ENCODE measurements at places on chromosomes 3 and 15.

DNA sequence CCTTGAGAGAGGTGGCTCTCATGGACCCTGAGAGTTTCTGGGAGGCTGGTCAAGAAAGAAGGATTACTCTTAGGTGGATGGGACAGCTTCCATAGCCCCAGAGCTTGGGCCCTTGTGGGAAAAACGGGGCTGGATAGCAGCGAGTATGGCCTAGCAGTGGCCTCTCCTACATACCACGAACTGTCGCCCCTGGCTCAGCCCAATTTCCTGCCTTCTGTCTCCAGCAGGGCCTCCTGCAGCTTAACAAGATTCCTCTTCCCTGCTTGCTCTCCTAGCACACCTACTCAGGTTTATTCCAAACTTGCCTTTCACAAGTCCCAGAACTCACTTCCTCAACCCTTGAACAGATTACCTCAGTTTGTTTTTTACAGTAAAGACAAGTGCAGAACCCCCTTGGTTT, 139.7 kb upstream of the TPM1 start:
- DNase-seq = no peak

- DNase-seq = no peak
These were observed 11.3 kb downstream of the RAB8B start for GRCh38 chr15:63200464-63201249.

GRCh38 chr3:63338351-63338750, 60.2 kb downstream of the SYNPR start:
- DNase-seq = no peak

DNA sequence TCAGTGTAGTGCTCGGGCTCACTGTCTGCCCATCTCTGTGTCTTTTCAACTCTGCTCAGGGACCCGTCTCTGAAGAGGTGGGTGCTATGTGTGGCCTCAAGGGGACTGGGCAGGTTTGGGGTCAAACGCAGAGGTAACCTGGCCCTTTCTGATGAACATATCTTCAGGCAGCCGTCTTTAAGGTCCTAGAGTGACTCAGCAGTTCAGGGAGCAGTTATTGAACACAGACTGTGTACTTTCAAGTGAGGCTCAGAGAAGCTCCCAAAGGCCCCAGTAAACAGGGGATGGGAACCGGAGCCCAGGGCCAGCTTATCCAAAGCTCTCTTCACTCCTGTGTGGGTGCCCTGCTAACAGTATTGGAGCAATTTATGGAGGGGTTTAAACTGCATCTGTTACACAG, 73.1 kb downstream of the WDR76 start:
- DNase-seq = no peak

DNA sequence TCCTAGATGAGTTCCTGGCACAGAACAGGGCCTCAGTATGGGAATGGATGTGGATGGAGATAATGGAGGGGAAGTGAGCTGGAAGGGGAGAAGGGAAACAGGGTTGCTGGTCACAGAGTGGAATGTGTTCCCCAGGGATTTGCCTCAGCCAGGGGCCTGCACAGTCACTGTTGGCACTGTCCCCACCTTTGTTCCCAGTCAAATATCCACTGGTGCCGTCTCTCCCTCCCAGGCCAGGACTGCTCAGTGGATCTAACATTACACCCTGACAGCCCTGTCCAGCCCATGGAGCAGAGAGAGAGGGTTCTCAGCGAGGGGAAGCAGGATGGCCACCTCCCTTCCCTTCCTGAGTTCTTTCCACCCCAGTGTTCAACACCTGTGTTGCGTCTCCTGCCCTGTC, 1.5 kb upstream of the PPP1R2 start:
- no peak for DNase-seq

- no peak for DNase-seq
These were observed 208.9 kb upstream of the TLE3 start for GRCh38 chr15:70306582-70306981.

DNA sequence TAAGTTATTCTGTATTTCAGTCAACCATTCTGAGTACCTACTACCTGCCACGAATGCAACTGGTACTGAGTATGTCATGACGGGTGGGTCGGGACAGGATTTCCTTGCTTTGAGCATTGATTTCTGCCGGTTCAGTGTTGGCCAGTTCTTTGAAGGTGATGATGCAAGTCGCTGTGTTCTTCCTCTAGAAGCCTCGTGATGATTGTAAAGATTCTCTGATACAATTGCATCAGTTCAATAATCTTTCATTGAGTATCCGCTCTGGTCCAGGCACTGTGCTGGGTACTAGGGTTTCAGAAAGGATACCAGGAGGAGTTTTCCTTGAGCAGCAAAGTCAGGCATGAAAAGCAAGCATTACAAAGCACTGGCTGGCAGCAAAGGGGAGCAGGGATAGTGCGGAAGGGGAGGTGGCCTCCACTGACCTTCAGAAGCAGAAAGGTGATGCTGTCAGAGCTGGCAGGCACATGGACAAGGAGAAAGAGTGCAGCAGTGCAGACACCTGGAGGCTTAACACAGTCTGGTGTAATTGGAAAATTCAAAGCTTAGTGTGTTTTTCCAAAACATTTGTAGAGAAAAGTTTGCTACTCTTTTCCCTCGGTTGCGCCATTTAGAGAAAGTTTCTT, 100.1 kb downstream of the RPL39L start:
- no peak for DNase-seq

DNA sequence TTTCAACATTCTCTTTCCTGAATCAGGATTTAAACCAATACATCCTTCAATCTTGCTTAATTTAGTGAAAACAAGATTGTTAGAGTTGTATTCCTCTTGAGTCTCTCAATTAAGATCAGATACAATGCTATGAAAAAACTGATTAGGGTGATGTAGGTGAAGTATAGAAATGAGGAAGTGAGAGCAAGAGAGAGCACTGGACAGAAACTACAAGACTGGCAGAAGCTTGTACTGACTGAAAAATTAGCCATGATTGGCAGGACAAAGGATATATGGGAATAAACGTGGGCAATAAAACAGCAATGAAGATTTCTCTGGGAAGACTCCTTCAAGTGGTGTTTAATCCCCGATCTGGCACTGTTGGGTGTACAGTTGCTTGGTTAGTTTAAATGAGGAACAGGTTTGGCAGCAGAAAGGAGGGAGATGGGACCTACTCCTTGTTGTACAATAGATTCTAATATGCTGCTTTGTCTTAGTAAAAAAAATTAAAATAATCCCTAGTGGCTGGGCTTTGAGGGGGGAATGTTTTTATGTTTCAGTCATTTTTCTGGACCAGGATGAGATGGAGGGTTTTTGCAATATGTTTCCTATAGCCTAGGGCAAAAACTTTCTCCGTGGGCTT, 252.7 kb downstream of the SLC9A9 start:
- DNase-seq = no peak

- no peak for DNase-seq
These were observed 25.7 kb downstream of the TYRO3 start for GRCh38 chr15:41584636-41585126.

GRCh38 chr3:146359841-146360240, 108.9 kb upstream of the PLSCR4 start:
- DNase-seq = no peak

DNA sequence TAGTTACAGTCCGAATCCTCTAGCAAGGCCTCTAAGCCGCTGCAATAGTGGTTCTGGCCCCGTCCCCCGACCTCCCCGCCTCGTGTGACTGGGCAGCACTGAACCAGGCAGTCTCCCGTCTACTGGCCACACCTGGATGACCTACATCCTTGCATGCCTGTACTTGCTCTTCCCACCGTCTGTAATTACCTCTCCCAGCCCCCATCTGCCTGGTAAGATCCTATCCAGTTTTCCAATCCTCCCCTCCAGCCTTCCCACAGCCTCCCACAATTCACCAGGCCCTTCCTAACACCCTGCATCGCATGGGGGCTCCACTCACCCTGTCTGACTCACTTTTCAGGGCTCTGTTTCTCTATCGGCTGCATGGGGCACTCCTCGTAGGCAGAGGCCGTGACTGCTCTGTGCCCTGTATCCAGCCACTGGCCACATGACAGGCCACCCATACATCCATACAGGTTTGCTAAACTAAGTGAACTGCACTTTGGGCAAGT, 32.8 kb downstream of the XXYLT1 start:
- no peak for DNase-seq

DNA sequence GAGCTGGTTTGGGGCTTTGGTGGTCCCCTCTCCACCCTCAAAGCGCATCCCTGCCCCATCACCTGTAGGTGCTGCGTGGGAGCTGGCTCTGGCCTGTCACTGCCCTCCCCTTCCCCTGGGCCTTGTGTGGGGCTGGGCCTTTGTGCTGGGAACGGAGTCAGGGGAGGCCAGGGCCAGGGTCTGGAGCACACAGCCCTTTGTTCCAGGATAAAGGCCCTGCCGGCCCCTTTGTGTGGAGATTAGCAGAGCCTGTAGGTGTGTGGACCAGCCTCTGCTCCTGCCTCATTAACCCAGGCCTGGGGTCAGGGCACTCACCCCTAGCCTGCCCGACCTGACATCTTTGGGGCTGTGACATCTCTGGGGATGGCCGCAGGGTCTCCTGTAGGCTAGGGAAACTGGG, 8.9 kb downstream of the EPHB3 start:
- DNase-seq = no peak

- DNase-seq = no peak
These were observed 6.4 kb downstream of the TMEM207 start for GRCh38 chr3:190443257-190443656.

- DNase-seq = no peak
These were observed 332.6 kb upstream of the KCNMB2 start for GRCh38 chr3:178203650-178204049.

GRCh38 chr3:133940536-133940935, 44.9 kb upstream of the RAB6B start:
- no peak for DNase-seq

DNA sequence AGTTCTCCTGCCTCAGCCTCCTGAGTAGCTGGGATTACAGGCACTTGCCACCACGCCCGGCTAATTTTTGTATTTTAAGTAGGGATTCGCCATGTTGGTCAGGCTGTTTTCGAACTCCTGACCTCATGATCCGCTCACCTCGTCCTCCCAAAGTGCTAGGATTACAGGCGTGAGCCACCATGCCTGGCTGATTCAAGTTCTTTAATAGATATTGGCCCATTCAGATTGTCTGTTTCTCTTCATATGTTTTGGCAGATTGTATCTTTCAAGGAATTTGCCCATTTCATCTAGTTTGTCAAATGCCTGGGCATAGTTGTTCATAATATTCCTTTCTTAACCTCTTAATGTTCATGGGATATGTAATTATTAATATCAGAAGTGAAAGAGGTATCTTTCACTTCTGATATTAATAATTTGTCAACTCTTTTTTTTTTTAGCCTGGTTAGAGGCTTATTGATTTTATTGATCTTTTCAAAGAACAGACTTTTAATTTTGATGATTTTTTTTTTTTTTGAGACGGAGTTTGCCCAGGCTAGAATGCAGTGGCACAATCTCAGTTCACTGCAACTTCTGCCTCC, 40.2 kb upstream of the ZFAND6 start:
- no peak for DNase-seq

- no peak for DNase-seq
These were observed 10.7 kb downstream of the LRTM1 start for GRCh38 chr3:54917174-54917573.

DNA sequence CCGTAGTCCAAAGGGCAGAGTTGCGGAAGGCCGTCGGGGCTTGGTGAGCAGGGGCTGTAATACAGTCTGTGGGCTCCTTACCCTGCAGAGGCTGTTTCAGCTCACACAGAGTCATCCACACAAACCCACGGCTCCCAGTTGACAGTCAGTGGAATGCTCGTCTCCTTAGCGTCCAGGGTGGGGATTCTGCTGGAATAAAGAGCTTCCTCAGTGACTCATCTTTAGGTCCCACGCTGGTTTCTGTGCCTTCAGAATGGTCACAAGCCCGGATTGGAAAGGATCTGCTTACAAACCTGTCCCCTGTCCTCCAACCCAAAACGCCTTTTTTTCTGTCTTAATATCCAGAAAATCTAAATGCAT, 201.3 kb upstream of the TPM1 start:
- no peak for DNase-seq

GRCh38 chr3:143124601-143125520, 5.3 kb downstream of the CHST2 start:
- no peak for DNase-seq

- no peak for DNase-seq
These were observed 597.2 kb downstream of the GOLGA6L6 start for GRCh38 chr15:19944261-19944888.

- DNase-seq = peak; percentile 24
These were observed 22.5 kb downstream of the GABRA5 start for GRCh38 chr15:26889298-26889898.

- no peak for DNase-seq
These were observed 58.9 kb downstream of the CNOT10 start for GRCh38 chr3:32743934-32744333.

- DNase-seq = no peak
These were observed 85.8 kb downstream of the MB21D2 start for GRCh38 chr3:192831801-192832347.

- peak; percentile 6 for DNase-seq
These were observed 436.1 kb downstream of the CHL1 start for GRCh38 chr3:632571-633170.

- DNase-seq = no peak
These were observed 907.9 kb downstream of the IGSF11 start for GRCh38 chr3:118126751-118127150.

GRCh38 chr3:193052354-193053045, 134.8 kb upstream of the MB21D2 start:
- DNase-seq = no peak

- DNase-seq = no peak
These were observed 154.3 kb upstream of the TRIM42 start for GRCh38 chr3:140523600-140523999.

DNA sequence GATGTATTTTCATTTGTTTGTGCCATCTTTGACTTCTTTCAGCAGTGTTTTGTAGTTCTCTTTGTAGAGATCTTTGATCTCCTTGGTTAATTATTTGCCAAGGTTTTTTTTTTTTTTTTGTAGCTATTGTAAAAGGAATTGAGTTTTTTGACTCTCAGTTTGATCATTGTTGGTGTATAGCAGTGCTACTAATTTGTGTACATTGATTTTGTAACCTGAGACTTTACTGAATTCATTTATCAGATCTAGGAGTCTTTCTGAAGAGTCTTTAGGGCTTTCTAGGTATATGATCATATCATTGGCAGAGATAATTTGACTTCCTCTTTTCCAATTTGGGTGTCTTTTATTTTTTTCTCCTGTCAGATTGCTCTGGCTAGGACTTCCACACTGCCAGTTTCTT, 42.2 kb upstream of the POMGNT2 start:
- DNase-seq = no peak

- DNase-seq = no peak
These were observed 40.1 kb upstream of the DCLK3 start for GRCh38 chr3:36804295-36805055.

DNA sequence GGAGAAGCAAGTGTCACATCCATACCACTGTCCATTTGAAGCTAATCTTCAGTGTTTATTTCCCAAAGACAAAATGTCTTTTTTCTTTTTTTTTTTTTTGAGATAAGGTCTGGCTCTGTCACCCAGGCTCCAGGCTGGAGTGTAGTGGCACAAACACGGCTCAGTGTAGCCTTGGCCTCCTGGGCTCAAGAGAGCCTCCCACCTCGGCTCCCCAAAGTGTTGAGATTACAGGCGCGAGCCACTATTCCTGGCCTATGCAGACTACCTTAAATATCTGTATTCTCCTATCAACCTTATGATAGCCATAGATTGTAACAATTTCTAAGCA, 27.7 kb upstream of the VPS33B start:
- DNase-seq = no peak

GRCh38 chr15:92661956-92662355, 6.4 kb upstream of the FAM174B start:
- no peak for DNase-seq
